ENCODE measurements at places on chromosomes 4 and X.

DNA sequence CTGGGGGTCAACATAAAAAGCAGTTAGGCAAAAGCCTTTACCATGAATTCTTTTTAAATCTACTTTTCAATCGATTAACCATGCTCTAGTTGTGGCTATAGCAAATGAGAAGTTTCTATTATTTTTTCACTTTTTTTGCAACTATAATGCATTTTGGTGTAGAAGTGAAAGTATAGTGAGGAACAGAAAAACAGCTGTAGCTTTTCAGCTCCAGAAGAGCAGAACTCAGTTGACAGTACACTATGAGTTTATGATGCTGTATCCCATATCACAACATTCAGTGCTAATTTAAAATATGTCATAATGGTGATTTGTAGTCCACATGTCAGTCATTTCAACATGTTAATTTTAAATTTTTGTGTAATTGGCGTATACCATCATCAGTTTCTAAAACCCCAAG is 8.7 kb upstream of the MUC7 start:
- DNase-seq, result no peak

DNA sequence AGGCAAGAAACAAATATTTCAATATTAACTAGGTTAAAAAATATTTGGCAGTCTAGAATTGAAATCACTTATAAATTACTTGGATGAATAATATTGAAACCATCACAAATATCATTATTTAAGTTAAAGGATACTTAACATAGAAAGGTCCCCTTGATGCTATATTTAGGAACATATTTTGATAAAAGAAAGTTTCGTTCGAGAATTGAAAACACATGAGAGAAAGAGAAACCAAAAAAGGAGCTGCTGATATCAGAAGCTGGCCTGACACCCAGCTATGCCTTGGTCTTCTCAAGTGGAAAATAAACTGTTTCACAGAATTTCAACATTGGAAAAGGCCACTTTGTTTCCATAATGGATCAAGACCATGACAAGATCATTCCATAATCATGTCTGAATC is 762.4 kb downstream of the DMD start:
- no peak for DNase-seq

DNA sequence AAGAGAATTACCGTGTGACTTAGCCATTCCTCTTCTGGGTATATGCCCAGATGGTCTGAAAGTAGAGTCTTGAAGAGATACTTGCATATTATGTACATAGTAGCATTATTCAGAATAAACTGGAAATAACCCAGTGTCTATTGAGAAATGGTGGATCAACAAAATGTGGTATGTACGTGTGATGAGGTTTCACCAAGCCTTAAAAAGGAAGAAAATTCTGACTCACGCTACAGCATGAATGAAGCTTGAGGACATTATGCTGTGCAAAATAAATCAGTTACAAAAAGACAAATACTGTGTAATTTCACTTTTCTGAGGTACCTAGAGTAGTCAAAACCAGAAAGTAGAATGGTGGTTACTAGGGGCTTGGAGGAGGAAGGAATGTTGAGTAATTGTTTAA is 37.3 kb downstream of the GBA3 start:
- DNase-seq, result no peak

DNA sequence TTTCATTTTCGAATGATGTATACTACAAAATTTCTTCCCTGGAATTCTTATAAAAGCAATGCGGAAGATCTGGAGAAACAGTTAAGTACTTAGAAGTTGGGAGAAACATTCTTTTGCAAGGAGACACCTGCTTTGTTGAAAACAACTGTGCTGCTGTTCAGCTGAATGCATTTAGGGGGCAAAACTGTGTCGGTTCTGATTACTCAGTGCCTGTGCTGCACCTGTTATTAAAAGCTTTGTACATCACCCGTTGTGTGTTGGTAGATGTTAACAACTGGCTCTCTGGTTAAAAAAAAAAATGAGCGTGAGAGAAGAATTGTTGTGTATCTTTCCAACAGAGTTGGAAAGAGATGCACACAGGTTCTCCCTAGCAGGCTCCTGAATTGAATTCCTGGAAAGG is 184.1 kb upstream of the HHIP start:
- no peak for DNase-seq

GRCh38 chrX:33183361-33183760 is 28.0 kb downstream of the DMD start:
- no peak for DNase-seq

GRCh38 chrX:155857561-155857960 is 23.6 kb upstream of the VAMP7 start:
- DNase-seq, result no peak

GRCh38 chr4:5361968-5362367 is 310.7 kb downstream of the STK32B start:
- DNase-seq, result no peak

GRCh38 chr4:111631215-111631999 is 513.8 kb upstream of the FAM241A start:
- DNase-seq, result no peak

GRCh38 chr4:622071-622995 is 3.0 kb upstream of the PDE6B start:
- no peak for DNase-seq

DNA sequence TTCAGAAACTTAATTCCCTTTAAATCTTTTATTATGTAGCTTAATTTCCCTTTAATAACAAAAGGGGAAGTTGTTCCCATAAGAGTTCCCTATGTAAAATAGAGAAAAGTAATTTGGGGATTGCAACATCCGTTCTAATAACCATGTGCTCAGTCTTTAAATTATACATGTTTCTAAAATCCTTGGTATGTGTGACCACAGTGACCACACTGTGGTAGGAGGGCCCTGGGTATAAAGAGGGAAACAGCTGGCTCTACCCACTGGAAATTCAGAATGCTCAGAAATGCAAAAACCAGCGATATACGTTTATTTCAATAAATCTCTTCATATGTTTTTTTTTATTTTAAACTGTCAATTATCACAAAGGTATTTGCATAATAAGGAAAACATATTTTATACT is 219.1 kb downstream of the FGF13 start:
- DNase-seq, result no peak

DNA sequence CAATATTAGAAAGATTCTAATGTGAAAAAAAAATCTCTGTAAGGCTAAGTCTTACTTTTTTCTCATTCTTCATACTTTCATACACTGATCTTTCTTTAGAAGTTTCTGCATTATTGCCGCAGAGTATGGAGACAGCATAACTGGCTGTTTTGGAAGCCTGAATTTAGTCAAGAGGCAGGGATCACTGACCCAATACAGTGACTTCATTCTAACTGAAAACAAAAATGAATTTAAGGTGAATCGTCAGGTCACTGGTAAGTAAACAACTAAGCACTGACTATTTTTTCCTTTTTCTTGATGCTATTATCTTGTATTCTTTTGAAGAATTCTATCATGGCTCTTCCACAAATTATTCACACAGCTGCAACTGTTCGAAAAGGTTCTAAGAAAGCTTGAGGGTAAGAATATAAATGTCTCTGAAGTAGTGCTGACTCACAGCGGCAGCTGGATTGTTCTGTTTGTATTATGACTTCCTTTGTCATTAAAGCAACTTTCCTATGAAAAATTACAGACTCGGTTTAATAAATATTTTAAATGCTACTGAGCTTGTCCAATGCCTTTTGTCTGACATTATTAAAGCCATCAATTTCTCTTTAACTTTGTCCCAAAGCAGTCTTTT is 609.3 kb downstream of the FSTL5 start:
- DNase-seq, result no peak

DNA sequence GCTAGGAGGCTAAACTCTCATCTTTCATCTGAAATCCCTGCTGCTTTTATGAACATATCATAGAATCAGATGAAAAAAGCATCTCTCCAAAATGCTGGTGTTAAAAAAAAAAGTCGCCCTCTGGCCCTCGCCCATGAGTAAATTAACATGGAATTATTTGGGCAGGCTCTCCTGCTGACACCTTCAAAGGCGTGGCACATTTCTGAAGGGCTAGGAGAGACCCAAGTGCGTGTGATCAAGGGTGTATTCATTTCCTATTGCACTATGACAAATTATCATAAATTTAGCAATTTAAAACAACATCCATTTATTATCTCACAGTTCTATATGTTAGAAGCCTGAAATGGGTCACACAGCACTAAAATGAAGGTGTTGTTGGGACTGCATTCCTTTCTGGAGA is 5.1 kb downstream of the ANXA3 start:
- DNase-seq, result no peak

GRCh38 chrX:1430451-1430850 is 22.3 kb downstream of the ASMTL start:
- DNase-seq, result no peak

DNA sequence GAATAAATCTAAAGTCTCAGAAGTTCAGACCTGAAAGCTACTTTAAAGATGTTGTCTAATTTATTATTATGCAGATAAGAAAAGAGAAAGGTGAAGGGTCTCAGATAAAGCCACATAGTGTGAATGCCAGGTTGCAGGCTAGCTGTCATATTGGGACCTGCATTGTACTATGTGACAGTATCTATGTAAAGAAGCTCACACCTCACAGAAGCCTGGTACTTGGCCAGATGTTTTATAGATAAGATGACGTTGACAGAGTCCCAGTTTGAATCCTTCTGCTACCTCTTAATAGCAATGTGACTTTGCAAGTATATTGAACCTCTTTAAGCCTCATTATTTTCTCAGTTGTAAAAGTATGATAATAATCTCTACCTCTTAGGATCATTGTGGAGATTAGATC is 227.0 kb downstream of the SPRY1 start:
- no peak for DNase-seq

GRCh38 chr4:78379991-78380729 is 171.4 kb upstream of the ANXA3 start:
- DNase-seq, result no peak

DNA sequence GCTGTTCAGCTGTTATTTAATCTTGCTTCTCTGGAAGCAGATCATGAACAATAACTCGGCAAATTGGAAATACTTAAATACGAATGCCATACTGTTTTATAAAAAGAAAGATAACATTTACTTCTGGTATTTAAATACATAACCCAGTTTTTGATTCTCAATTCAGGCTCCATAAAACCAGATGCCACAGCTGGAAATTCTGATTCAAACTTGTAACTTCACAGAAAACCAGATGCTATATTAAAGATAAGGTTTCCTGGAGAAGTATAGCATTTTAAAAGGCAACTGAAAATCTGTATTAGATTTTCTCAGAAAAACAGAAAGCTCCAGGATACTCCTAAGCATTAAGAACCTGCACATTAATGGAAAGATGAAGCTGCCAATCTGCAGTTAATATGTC is 40.2 kb downstream of the STX18 start:
- no peak for DNase-seq

DNA sequence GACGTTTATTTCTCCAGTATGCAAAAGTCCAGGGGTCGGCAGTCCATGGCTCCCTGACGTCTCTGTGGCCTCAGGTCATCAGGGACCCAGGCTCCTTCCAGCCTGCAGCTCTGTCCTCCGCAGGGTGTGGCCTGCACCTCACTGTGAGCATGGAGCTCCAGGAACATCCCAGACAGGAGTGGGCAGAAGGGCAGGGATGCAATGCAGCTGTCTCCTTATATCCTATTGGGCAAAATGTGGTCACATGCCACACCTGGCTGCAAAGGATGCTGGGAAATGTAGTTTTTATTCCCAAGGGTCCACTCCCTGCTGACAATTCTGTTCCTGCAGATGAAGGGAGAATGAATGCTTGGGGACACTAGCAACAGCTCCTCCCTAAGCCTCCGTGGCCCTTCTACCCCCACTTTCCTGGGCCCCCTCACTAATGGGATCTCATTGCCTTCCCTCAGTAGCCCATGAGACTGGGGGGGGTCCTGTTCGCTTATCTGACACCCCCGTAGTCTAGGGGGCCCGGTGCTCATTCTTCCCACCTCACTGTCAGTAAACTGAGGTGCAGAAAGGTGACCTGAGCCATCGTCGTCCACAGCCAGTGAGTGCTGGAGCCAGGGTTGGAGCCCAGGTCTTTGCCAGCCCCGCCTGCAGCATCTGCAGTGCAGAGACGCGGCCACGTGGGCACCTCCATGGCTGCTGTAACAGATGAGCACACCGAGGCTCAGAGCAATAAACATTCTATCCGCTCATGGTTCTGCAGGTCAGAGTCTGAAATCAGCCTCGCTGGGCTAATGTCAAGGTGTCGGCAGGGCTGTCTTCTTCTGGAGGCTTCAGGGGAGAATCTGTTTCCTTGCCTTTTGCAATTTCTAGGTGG is 5.9 kb upstream of the GRPEL1 start:
- DNase-seq, result no peak

DNA sequence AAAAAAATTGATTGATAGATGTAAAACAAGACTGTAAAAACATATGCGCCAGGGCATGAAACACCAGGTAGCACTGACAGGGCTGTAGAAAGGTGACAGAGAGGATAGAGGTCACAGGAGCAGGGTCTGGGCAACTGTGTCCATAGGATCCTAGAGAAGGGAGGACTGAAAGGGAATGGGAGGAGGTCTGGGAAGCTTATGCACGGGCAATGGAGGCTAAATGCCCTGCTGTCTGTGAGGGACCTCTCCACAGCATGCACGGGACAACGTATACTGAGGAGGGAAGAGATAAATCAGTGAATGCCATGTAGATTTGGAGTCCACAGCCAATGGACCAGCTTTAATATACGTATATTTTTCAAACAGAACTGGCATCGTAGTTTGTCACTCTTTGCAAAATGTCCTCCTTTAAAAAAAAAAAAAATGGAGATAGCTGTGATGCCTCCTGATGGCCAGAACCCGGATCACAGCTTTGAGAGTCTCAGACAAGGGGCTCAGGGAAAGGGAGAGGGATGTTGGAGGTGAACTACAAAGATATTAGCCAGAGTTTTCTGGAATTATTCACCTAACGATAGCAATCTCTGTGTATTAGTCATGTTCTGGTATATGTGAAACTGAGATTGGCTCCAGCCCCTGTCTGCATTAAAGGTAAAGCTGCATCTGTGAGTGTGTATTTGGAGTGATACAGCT is 16.0 kb downstream of the RAB40A start:
- no peak for DNase-seq

- no peak for DNase-seq
Measured at GRCh38 chr4:162117051-162117450, 46.7 kb downstream of the FSTL5 start.

GRCh38 chrX:48938721-48939425 is 18.5 kb downstream of the OTUD5 start:
- DNase-seq, result peak; percentile 40

DNA sequence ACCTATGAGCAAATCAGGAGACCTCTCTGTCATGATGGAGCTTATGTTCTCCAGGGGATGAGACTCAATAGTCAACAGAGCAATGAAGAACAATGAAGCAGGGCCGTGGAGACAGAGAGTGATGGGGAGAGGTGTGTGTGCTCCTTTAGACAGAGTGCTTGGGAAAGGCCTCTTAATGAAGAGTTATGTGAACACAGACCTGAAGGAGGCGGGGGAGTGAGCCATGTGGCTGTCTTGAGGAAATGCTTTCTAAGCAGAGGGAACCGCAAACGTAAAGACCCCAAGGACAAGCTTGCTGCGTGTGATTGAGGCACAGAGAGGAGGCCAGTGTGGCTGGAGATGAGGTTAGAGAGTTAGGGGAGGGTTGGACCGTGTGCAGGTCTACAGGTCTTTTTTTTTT is 53.1 kb downstream of the CHRNA9 start:
- DNase-seq, result no peak

DNA sequence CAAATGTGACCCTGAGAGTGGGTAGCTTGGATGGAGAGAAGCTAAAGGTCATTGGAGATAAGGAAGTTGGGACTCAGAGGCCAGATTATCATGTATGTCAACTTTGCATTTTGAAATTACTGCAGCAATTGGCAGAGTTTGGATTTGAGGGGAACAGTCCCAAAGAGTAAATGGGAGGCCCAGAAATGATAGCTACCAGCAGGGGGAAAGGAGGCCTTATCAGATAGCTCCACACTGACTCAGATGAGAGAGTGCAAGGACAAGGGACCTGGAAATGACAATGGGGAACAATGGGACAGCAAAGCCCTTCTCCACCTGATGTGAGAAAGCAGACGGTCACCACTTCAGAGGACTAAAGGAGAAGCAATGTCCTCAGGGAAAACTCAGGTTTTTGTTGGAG is 201.5 kb upstream of the JADE1 start:
- DNase-seq, result no peak
